ENCODE measurements at places on chromosomes 7 and 10.

DNA sequence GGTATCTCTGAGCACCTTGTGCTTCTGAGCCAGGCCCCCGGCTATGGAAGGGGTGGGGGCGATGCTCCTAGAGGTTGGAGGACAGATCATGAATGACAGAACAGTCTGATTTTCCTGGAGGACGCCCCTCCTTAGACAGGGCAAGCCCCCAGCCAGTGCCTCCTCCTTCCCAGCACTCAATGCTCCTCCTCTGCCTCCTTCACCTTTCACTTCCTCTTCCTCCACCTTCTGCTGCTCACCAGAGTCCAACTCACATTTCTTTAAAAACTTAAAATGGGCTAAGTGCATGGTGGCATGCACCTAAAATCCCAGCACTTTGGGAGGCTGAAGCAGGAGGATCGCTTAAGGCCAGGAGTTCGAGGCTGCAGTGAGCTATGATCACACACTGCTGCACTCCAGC is 71.1 kb upstream of the CUX1 start:
- DNase-seq: no peak

DNA sequence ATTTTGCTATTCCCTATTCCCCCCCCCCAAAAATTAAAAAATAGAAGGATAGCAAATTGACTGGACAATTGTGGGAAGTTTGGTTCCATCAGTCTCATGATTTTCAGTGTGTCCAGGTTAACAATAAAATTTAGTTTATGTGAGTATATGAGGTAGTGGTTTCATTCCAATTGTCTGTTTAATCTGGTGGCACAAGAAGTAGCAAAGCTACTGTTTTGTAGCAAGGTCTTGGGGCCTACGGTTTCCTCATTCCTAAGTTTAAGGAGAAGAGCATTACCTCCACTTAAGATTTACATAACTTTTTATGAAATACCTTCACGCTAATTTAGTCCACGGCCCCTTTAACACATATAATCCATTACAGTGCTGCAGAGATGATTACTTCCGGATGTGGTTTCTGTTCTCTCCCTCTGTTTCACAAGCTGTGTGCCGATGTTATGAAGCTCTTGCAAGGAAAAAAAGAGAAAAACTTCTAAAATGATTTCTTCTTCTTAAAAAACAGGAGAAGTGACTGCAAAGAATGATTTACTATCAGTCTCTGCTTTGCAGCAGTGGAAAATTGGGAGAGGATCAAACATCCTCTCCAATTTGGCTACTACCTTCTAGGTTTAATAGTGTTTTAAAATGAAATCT is 32.7 kb upstream of the NPVF start:
- DNase-seq: no peak

DNA sequence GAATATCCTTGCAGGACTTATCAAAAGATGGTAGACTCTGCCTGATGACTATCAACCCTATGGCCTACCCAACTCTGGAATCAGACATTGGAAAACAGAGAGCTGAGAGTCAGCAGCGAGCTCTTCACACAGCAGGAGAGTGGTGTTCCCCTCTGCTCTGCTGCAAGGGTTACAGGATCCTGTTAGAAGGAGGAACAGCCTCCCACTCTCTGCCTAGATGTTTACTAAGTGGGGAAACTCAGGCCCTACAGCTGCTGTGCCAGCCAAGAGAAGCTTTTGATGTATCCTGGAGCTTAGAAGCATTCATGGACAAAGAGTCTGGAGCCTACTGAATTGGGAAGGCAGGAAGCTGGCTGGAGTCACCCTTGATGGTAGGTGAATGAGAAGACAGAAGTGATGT is 104.6 kb downstream of the ABLIM1 start:
- DNase-seq: no peak

DNA sequence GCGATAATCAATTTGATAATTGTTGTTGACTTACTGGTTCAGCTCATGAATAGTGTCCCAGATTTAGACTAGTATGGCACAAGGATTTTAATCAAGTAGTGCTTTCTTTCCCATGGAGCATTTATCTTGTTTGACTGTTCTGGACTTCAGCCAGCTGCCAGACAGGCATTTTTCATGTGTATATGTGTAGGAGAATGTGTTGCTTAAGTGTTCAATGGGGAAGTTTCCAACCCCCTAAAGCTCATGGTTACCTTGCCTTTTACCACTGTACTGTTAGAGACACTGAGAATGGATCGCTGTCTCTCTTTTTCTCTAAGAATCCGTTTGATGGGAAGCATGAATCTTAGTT is 103.9 kb downstream of the LRRC4 start:
- no peak for DNase-seq

- DNase-seq: no peak
Measured at GRCh38 chr7:49775065-49775948, 1.9 kb downstream of the VWC2 start.

DNA sequence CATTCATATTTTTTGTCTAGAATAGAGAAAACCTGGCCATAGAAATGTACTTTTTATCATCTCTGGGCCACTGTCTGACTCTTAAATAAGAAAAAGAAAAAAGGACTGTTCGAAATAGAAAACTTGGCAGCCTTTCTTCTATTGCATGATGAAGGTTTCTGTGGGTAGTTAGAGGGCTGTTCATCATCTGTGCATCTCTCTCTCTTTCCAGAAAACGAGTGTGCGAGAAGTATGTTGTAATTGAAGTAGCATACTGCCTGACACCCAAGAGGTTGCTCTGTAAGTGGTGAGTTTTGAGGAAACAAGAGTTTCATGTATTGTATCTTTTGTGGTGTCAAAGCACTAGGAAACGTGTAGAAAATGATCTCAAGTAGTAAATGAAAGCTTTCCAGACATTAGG is 343.2 kb upstream of the TMEM229A start:
- DNase-seq: no peak

DNA sequence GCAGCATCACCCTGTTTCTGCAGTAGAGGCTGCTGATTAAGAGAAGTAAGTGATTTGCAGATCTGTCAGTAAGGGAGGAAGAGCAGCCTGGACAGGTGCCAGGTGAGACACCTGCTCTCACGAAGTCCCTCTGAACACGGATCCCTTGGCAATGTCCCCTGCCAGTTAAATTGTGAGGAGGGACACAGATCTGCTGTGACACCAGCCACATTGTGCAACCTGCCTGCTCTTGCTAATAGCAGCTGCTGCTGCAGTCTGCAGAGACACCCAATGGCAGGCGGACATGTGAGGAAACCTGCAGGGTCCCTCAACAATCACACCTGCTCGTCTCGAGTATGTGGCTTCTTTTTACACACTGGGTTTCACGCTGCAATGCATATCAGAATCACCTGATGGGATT is 31.9 kb downstream of the ANXA11 start:
- DNase-seq: no peak

DNA sequence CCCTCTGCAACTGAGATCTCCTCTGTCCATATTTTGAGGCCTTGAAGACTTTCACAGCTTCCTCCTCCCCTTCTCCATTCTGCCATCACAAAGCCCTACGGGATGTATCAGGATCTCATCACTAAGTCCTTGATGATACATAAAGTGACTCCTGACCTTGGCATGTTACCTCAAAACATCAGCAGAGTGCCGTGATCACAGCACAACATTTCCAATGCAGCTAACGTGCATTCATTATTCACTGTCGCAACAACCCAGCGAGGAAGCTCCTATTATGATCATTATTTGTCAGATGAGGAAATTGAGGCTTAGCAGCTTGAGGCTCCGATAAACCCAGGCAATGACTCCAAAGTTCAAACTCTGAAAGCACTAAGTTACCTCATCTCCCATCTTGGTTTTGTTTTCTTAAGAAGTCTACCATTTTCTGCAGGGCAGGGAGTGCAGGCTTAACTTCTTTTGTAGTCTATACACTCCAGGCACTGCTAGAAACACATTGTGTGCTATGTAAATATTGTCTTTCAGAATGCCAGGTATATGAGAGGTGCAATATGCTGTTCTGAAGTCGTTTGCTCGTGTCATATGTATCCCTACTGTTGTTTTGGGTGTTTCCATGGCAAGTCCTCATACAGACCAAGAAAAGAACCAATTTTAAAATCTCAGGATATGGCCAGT is 80.6 kb upstream of the C1QL3 start:
- DNase-seq: no peak

- DNase-seq: no peak
Measured at GRCh38 chr10:16787361-16787791, 29.8 kb downstream of the RSU1 start.

DNA sequence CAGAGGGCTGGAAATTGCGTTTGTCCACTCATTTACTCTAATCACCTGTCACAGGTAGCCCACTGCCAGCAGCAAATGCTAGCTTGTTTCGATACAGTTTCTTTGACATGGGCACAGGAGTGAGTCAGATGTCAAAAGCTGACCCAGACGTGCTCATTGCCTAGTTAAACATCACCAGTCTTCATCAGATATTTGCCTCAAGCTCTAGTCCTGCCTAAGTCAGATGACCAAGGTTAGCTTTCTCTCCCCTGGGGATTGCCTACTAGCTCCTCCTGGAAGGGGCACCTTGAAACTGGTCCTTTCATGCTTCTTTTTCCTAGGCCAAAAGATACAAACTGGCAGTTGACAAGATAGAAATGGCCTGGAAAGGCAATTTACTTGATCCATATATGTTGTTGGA is 35.2 kb downstream of the GPAM start:
- no peak for DNase-seq

DNA sequence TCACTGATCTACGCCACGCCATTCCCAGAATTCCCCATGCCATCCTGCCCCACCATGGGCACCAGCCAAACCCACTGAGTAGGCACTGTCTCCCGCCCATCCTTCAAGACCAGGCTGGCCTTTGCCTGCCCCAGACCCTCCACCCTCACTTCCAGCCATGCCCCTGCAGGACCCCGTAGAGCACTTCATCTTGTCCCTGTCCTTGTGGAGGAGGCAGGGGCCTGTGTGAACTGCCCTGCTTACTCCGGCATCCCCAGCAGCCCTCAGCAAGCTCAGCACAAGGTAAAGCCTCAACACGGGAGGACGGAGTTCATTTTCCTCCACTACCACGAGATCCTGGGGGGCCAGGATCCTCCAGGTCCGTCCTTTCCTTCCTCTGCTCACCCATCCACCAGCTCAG is 577.7 kb downstream of the PTPRN2 start:
- DNase-seq: no peak

All from liver (tissue), 10 donors.